Kidney epithelial cell (primary cell): ENCODE measurements at places on chromosomes 6 and 20.

GRCh38 chr6:156617941-156618340, 159.2 kb upstream of the ARID1B start:
- DNase-seq: no peak

DNA sequence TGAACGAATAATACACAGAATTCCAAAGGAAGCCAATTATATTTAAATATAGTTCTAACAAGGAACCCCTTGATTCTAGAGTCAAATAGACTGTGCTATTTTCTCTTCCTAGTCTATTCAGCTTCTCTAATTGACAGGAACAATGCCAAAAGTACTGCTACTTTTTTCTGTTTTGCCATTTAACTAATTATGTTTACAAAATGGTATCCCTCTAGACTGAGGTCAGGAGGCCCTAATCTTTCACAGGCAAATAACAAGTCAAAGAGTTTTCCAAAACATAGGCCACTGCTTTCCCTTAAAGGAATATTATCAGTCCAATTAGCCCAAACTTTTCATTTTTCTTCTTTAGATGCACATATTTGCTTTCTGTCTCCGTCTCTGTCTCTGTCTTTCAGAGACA, 539.3 kb downstream of the RFPL4B start:
- no peak for DNase-seq

- no peak for DNase-seq
Observed at GRCh38 chr6:167426651-167427050, 101.8 kb downstream of the TTLL2 start.

GRCh38 chr6:16697437-16698161, 63.7 kb downstream of the ATXN1 start:
- DNase-seq: no peak

GRCh38 chr6:166453651-166454050, 70.9 kb upstream of the MPC1 start:
- DNase-seq: no peak

- DNase-seq: no peak
Observed at GRCh38 chr20:33441142-33441955, 2.2 kb downstream of the SNTA1 start.

- no peak for DNase-seq
Observed at GRCh38 chr20:20369250-20370093, 1.6 kb downstream of the INSM1 start.

DNA sequence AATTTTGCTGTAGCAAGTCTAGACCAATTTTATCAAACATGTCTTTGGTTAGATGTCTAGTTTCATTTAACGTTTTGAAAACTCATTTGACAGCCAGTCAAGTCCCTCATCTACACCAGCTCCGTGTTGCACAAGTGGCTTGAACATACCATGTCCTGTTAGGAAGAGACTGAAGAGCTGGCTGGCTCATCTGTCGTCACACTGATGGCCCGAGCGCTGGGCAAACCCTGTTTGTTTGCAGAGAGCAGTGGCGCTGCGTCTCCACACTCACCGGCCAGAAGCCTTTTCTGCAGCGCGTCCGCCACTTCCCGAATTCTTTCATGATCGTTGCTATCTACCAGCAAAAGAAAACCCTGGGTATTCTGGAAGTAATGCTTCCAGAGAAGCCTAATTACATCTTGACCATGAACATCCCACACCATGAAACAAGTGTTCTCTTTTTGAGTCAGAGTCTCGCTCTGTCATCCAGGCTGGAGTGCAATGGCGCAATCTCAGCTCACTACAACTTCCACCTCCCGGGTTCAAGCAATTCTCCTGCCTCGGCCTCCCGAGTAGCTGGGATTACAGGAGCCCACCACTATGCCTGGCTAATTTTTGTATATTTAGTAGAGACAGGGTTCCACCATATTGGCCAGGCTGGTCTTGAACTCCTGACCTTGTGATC, 10.7 kb upstream of the TCFL5 start:
- no peak for DNase-seq

- no peak for DNase-seq
Observed at GRCh38 chr20:54272901-54273488, 65.1 kb downstream of the PFDN4 start.

- no peak for DNase-seq
Observed at GRCh38 chr6:143965503-143966171, 42.4 kb downstream of the PLAGL1 start.

GRCh38 chr6:118320652-118321051, 227.4 kb upstream of the PLN start:
- DNase-seq: no peak

GRCh38 chr6:75290136-75290945, 5.7 kb upstream of the TMEM30A start:
- DNase-seq: no peak

GRCh38 chr6:12602342-12602741, 114.2 kb upstream of the PHACTR1 start:
- no peak for DNase-seq

DNA sequence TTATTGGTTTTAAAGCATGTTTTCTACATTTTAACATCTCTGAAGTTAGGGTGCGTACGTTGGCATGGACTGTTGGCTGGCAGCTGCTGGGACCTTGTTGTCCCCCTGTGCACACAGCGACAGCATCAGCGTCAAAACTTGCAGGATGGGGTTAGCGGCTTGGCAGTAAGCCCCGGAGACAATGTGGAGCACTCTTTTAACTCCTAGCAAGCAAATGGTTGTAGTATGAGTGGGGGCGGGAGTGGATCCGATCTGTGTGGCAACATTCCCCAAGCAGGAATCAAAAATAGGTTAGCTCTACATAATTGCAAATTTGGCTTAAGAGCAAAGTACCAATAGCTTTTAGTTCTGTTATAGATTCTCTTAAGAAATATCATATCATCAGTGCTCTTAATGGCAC, 70.1 kb downstream of the NRN1 start:
- no peak for DNase-seq

- no peak for DNase-seq
Observed at GRCh38 chr6:21085643-21086042, 507.9 kb upstream of the SOX4 start.

DNA sequence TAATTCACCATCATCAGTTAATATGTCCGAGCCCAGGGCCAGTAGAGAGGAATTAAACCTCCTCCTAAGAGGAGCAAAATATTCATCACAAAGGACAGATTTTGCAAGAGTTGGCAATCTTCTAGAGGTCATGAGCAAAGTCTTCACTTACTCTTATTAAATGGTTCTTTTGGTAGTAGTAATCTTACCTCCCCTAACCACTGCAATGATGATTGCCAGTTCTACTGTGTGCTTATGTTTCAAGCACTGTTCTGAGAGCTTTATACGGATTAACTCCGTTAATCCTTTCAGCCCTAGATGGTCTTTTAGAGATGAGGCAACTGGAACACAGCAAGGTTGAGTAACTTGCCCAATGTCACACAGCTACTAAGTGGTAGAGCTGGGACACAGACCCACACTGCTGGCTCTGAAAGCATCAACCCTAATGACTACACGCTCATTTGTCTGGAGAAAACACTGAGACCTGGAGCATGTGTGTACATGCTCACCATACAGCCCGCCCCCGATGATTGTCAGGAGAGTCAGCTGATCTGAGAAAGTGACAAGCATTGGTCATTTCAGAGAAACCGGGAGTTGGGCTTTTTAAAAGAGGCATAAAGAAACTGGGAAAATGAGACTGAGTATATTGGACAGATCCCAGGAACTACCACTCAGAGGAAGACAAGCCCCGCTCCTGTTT, 276.0 kb downstream of the NRN1 start:
- DNase-seq: no peak

DNA sequence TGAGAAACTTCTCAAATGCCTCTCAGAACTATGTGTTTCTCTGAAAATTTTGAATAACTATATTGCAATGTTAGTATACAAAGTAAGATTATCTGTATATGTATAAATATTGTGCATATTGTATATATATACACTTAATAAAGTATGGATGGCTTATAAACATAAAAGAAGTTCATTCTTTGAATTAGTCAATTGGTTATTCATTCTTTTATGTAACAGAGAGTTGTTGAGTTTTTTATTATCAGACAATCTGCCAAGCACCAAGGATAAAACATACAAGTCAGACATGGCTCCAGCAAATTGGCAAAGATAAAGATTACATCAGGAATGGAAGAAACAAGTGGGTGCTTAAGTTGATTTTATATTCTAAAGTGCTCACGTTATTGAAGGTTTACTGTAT, 289.1 kb upstream of the EYS start:
- no peak for DNase-seq

DNA sequence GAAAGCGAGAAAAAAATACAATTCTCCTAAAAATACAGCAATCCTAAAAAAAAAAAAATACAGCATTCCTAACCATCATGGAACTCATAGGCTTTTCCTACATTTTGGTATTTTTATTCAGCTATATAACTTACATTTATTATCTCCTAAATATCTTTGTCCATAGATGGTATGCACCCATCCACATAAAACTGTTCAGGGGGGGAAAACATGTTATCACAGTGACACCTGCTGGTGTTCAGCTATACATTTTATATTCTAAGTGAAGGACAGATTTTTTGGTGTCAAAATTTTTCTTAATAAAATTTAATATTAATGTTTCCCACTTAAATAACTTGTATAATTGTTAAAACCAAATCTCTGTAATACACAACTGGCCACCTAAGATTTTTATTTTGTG, 58.0 kb downstream of the BLOC1S5 start:
- DNase-seq: no peak

- no peak for DNase-seq
Observed at GRCh38 chr6:7236306-7237209, 76.4 kb downstream of the SSR1 start.

DNA sequence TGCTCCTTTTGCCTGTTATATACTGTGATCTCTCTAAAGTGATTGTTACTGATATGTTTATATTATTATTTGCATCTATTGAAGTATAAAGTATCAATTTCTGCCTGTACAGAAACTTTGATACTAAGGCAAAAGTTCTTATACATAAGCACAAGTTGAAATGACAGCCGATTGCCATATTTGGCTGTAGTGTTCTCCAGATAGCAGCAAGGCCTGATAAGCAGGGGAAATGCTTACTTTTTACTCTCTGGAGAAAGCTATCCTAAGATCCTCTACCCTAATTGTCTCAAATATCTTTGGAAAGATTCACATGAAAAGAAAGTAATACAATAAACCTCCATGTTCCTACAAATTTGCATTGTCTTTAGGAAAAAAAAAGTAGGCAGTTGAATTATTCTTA, 31.4 kb downstream of the SENP6 start:
- DNase-seq: no peak

DNA sequence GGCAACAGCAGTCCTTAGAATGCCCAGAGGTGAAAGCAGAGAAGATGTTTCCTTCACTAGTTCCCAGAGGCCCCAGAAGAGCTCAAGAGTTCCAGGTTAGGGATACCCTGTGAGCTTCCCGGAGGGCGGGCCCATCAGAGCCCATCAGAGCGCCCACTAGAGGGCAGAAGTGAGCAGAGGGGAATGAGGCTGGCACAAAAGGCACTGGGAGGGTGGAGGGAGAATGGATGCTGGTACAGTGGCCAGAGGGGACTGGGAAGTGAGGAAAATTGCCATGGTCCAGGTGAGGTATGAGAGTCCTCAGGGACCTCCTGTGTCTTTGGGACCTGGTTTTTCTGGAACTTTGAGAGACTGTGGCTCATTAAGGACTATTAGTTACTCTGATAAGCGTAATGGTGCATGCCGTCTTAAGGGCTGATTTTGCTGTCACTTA, 57.3 kb downstream of the LINC00237 start:
- no peak for DNase-seq
